ENCODE measurements at places on chromosomes 4 and X.

DNA sequence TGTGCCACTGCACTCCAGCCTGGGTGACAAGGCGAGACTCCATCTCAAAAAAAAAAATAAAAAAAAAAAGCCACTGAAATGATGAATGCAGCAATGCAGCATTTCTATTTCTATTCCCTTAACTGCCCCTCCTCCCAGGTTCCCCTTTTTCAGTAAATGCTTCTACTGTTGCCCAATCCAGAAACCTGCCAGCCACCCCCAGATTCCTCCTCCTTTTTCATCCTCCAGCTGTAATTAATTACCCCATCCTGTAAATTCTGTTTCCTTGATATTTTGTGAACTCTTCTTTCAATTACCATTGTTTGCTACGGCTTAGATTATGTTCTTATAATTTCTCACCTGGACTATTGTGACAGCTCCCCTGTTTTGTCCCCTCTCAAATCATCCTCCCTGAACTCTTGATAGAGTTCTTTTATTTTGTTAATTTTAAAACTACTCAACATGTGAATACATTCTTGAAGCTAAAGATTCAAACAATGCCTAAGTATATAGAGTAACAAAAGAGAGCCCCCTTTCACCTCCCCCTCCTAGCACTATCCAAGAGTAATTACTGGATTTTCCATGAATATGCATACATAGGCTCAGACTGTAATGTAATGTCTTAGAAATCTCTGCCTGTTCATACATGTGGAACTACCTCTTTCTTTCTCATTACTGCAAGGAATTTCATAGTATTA lies 140.6 kb upstream of the GPC4 start:
- no peak for DNase-seq

DNA sequence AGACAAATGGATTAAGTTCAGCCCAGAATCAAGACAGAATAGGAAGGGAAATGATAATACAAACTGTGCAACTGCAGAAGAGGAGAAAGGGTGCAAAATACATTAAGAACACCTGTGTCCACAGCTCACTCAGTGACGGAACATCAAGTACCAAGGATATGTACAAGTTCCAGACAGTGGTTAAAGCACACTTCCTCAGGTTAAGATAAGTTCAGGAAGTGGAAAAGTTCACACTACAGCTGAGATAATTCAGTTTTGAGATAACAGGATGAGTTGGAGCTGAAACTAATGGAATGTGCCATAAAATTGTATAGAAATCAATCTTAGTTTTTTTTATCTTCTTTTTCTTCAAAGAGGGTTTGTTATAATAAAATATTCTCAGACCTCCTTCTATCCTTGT lies 419.4 kb downstream of the KCNIP4 start:
- DNase-seq: no peak

DNA sequence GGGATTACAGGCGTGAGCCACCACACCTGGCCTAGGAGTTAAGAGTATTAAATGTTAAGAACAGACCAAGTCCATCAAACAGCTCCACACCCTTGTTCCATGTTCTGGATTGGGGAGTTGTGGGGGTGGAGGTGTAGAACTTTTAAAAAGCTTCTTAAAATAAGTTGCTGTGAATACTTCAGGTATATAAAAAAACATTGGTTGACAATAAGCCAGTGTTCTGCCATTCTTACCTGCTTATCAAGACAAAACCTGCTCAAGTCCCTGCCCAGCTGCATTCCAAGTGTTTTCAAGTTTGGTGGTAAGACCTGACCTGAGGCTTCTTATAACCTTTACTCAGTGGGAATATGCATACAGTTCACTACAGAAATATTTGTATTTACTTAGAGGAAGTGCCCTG lies 6.4 kb downstream of the RBM3 start:
- DNase-seq: no peak

DNA sequence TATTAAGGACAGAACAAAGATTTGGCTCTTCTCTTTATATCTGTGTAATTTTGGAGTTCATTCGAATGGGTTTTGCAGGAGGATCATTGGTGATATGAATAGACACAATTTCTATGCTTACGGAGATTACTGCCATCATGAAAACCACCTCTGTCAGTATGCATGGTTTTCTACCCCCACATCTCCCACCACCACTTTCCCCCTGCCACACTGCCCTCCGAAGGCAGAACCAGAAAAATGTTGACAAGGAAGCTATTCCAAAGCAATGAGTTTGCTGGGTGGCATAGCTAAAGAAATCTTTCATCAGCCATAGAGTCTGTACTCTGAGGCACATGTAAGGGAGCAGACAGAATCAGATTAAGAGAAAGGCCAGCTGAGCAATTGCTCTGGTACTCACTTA lies 567.3 kb upstream of the ACTRT1 start:
- no peak for DNase-seq

GRCh38 chr4:120011725-120012124 lies 54.9 kb downstream of the MAD2L1 start:
- no peak for DNase-seq

DNA sequence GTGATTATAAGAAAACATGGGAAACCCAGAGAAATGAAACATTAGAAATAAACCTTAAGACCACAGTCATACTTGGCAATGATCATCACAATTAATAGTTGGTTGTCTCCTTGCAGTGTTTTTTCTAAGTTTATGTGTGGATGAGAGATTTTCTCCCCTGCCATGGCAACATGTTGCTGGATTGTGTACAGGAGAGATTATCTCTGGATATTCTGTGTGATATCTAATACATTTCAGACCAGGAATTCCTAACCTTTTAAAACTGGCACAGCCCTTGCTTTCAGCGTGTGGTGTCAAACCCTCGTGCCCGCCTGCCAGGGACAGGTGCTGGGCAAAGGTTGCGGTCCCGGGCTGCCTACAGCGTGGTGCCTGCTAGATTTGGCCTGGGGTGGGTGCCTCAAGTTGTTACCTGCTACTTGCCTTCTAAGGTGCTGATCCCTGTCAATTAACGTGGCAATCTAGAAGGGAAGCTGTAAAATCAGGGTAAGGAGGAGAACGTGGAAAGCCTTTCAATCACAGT lies 100.5 kb downstream of the TMEM131L start:
- no peak for DNase-seq

DNA sequence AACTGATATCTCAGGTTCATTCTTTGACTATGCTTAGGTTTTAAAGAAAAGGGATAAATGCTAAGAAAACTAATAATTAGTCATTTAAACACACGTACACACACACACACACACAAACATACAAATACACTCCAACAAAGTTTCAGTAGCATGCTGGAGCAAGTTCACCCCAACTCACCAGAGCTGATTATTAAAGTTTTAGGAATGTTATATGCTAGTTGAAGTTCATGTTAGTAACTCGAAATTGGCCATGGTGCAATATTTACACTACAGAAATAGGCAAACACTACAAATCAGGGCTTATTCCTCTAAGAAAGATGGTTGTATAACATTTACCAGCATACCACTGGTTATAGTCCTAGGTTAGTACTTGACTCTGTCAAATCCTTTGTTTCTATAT lies 384.0 kb upstream of the DIPK2B start:
- DNase-seq: no peak

DNA sequence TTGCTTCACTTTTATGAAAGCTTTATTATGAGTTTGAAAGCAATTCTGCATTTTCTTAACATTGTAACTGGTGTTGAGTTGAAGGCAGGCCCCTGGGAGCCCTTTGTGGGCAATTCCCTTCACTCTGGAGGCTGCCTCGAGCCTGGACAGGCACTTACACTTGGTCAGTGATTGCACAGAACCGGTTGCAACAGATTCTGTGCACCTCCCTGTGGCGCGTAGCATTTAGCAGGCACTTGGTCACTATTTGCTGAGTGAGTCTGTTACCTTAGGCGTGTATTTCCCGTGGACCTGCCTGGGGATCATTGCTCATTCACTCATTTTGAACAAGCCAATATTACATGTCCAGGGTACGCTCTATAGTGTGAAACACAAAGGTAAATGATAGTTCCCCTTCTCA lies 80.4 kb downstream of the PTTG2 start:
- DNase-seq: no peak

DNA sequence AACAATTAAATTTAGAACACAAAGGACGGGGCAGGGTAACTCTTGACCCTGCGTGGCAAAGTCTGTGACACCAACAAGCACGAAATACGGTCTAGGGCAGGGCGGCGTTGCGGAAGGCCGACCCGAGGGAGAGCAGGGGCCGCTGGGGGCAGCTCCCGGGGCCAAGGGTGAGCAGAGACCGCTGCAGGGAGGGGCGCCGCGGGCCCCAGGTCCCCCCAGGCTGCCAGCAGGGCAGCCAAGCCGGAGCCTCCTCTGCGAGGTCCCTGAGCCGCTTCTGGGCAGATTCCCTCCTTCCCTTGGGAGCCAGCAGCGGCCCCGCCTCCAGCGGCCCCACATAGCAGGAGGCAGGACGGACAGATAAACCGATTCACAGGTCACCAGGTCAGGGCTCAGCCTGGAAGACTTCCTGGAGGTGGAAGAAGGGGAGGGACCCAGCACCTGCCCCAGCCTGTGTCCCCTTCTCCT lies 90.2 kb downstream of the FAM53A start:
- no peak for DNase-seq

DNA sequence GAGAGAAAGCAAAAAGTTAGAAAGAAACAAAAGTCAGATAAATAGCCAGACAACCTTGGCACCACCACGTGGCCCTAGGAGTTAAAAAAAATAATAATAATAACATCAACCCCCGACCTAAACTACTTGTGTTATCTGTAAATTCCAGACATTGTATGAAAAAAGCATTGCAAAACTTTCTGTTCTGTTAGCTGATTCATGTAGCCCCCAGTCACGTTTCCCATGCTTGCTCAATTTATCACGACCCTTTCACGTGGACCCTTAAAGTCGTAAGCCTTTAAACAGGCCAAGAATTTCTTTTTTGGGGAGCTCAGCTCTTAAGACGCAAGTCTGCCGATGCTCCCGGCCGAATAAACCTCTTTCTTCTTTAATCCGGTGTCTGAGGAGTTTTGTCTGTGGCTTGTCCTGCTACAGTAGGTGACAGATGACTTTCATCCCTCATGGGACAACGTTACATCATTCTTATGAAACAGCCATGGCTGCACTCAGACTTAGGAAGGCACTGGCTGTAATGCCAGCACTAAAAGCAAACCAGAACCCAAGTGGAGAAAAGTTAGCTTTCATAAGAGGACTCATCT lies 520 bp downstream of the ACOX3 start:
- no peak for DNase-seq

GRCh38 chr4:168734703-168735678 lies 238.1 kb downstream of the PALLD start:
- no peak for DNase-seq

- DNase-seq: no peak
Measured at GRCh38 chr4:145898926-145899531, 39.6 kb downstream of the ZNF827 start.

DNA sequence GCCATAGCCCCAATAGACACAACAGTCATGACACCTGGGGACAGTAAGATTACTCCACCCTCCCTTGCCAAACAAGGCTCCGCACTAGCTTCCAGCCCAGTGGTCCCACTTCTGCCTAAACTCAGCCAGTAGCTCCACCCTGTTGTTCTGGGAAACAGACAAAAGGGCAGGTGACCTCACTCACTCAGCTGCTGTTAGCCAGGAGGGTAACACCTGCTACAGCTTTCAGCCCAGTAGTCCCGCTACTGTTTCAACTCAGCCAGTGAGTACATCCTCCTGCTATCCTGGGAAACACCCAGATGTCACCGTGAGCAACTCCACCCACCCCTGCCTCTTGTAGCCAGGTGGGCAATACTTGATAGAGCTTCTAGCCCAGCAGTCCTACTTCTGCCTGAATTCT lies 162.7 kb upstream of the CPXCR1 start:
- DNase-seq: no peak

DNA sequence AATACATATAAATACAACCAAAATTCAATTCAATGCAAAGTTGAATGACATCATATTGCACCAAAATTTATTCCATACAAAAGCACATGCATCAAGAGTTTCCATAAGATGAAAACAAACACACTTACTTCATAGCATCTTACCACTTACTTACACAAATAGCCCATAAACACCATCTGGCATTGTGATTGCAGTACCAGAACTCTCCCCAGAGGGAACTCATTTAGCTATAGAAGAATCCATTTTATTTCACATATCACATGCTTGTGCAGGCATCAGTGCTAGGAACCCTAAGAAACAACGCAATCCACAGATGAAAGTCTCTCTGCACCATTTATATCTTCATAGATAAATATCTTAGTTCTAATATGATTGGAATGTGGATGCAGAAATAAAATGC lies 77.9 kb downstream of the SLC7A11 start:
- DNase-seq: no peak

- DNase-seq: no peak
Measured at GRCh38 chr4:52317981-52318380, 266.9 kb downstream of the SPATA18 start.

DNA sequence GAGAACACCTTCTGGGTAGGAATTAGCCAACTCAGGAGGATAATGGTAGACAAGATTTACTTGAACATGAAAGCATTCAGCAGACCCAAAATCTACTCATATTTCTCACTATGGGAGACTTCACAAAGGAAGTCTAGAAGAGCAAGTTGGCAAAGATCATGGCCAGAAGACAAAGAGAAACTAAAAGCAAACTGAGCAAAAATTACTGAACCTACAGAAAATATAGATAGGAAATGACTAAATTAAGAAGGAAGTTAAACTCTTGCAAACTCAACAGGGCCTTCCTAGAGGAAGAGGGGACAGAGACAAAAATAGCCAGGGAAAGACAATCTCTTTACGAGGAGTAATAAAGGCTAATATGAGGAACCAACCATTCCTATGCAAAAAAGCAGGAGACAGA lies 18.7 kb downstream of the CORIN start:
- DNase-seq: no peak

- DNase-seq: no peak
Measured at GRCh38 chr4:188697243-188697642, 558.0 kb downstream of the TRIML1 start.

DNA sequence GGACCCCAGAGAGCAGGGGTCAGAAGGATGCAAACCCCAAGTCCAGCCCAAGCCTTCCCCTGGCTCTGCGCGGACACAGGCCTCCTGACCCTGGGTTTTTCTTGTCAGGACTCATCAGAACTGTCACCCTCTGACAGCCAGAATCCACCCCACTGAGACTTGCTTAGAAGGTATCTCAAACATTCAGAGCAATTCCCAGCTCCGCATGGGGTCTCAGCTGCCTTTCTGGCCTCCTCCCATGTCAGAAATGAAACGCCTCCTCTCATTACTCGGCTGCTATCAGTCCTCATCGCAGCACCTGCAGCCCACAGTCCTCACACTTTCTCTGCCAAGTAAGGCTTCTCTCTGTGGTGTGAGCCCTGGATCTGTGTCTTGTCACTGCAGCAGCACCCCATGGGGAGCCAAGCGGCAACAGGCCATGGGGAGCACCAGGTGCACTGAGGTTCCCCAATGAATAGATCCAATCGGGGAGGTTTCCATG lies 97.8 kb downstream of the WFS1 start:
- no peak for DNase-seq

- no peak for DNase-seq
Measured at GRCh38 chrX:40174001-40174853, 76.5 kb upstream of the BCOR start.

DNA sequence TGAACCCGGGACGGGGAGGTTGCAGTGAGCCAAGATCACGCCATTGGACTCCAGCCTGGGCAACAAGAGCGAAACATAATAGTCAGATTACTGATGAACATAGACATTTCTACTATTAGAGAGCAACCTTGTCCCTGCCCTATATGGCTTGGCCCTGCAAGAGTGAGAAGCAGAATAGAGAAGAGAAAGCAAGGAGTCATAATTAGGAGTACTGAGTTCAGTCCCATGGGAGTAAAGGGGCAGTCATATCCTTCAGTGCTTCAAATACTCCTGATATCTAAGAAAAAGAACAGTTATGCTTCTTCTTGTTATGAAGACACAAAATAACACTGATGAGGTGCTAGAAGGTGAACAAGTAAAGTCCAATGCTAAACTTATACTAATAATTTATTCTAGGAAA lies 33.8 kb downstream of the CLDN2 start:
- DNase-seq: no peak

- DNase-seq: no peak
Measured at GRCh38 chrX:79325263-79325958, 41.7 kb downstream of the ITM2A start.

Measured in activated CD8-positive, alpha-beta memory T cell treated with anti-CD3 and anti-CD28 coated beads for 1 hour (primary cell).